Left lung (tissue), 14 donors: ENCODE measurements at places on chromosomes 7 and 10. TPM values are rescaled to one million over a fixed set of nuclear protein-coding genes. Genes with fewer than 3 reads are reported as not detected.

Gene TWIST1
- total RNA-seq: not detected

DNA sequence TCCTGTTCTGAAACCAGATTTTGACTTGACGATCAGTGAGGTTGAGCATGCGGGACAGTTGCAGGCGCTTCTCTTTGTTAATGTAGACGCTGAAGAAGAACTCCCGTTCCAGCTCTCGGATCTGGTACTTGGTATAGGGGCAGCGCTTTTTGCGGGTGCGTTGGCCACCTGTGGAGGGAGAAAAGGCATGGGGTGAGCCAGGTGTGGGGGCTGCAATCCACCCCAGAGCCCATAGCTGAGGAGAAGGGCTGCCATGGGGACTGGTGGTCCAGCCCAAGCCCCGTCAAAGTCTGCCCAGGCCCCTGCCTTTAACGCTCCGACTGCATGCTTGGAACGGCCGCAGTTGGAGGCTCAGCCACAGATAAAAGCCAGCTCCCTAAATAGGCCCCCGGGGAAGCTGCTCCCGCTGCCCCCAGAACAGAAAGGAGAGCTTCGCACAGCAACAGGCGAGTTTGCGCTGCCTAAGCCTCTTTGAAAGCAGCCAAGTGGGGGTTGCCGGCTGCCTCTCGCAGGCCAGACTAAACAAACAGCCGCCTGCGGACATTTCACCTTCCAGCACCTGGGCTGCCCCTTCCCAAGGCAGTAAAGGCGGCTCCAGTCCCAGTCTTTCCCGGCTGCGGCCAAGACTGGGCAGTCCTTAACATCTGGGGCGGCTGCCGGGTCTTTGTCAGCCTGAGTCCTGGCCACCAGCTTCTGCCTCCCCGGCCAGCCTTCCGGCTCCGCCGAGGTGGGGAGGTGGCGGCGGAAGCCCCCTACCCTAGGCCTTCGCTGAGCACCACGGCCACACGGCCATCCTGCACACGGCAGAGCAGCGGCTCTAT is 2.0 kb downstream of the HOXA11 start:
- DNase-seq: peak; percentile 61

DNA sequence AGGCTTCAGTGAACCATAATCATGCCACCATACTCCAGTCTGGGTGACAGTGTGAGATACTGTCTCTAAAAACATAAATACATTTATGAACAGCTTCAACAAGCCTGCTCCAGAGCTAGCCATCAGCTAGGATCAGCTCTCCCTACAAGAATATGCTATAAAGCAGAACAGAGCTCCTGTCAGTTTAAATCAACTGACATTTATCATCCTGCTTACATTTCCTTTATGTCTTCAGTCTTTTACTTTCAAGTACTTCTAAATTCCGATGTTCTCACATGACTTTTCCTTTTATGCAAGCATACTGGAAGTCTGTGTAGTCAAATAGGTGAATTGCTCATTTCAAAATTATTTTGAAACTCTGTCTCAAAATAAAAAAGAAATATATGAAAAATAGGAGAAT is 64.6 kb downstream of the COA1 start:
- DNase-seq: no peak

GRCh38 chr7:10212649-10213048 is 761.0 kb upstream of the PHF14 start:
- DNase-seq: no peak

GRCh38 chr7:157818701-157819454 is 482.1 kb downstream of the DNAJB6 start:
- DNase-seq: no peak

DNA sequence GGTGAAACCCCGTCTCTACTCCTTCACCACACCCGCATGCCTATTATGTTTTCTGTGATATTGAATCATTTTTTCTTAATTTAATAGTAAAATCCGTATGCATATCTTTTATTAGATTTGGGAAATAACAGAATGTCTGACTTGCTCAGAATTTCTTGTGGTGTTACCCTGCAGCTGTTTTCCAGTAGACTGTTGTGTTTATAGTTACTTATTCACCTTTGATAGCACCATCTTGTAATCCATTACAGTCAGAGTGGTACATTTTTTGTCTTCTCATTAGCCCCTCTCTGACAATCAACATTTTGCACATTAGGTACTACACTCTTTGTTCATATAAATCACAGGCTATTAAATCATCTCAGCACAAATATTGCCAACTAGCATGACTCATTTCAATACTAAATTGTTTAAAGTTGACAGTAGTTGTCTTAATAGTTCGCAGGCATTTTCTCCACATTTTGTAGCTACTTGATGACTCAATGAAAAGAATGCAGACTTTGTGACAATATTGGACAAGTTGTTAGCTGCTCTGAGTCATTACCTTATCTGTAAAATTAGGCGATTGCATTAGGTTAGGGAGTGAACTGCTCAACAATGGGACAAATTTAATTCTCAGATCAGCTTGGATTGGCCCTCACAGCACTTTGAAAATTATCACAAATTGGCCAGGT is 17.8 kb upstream of the SLC16A12 start:
- DNase-seq: no peak

Gene DKK1
- 10.5 TPM for total RNA-seq

Gene SDK1
- 13.5 TPM for total RNA-seq

GRCh38 chr10:88901984-88902789 is 22.1 kb downstream of the STAMBPL1 start:
- DNase-seq: no peak

GRCh38 chr7:111113263-111114017 is 22.5 kb downstream of the LRRN3 start:
- DNase-seq: no peak

DNA sequence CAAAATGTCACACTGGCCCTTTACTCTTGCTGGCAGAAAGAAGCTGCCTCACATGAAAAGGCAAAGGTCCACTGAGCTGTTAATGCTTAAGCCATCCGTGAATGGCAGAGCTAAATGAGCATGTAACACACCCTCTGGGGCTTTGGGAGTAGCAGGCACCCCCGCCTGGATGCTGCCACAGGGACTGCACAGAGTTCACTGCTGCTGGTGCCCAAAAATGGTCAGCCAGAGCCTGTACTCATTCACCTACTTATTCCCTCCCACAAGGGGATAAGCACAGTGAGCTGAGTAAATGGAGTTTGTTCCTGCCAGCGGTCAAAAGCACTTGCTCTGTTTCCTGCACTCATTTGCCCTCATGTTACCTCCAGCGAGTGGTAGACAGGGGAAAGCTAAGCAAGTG is 374.0 kb upstream of the STEAP1 start:
- no peak for DNase-seq

DNA sequence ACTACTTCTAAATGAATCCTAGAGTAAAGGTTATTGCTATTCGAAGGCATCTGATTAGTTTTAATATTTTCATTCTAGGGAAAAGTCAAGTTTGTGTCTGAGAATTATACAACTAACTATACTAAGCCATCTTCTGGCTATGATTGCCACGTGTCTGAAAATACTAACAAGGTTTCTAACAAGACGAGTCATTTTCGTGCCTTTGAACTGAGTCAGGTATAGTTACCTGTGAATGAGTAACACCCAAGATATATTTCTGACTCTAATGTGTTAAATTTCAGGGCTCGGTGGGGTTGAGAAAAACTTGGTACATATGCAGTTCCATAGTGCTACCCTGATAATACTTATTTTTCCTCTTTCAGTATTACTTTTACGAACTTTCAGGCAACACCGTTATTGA is 35.5 kb downstream of the TASOR2 start:
- DNase-seq: no peak
